ENCODE measurements at places on chromosomes 7 and 10.
A peak's percentile ranks its signal among the peaks of the same experiment; 100 is the strongest.

DNA sequence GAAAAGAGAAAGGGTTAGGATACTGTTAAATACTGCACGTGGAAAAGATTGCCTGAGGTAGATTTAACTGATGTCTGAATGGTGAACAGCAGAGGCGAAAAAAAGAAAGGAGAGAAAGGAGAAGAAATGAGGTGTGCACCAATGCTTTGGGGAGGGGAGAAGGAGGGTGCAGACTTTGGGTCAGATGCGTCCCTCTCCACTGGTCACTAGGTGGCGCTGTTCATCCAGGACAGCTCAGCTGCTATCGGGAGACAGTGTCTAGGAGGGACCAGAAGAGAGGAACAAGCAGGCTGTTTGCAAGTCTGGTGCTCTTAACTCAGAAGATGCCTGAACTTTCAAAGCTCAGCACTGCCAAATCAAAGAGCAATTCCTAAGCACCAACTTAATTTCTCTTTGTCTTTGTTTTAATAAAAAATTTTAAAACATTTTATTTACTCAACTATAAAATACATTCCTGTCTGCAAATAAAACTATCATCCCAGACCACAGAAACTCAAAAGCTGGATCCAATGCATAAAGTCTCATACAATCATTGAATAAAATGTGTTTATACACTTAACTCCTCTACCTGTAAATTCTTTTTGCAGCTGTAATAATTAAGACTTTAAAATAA lies 83.9 kb upstream of the PDLIM1 start:
- peak; percentile 67 for DNase-seq

GRCh38 chr7:139585042-139585441 lies 61.6 kb downstream of the CLEC2L start:
- DNase-seq, result no peak

DNA sequence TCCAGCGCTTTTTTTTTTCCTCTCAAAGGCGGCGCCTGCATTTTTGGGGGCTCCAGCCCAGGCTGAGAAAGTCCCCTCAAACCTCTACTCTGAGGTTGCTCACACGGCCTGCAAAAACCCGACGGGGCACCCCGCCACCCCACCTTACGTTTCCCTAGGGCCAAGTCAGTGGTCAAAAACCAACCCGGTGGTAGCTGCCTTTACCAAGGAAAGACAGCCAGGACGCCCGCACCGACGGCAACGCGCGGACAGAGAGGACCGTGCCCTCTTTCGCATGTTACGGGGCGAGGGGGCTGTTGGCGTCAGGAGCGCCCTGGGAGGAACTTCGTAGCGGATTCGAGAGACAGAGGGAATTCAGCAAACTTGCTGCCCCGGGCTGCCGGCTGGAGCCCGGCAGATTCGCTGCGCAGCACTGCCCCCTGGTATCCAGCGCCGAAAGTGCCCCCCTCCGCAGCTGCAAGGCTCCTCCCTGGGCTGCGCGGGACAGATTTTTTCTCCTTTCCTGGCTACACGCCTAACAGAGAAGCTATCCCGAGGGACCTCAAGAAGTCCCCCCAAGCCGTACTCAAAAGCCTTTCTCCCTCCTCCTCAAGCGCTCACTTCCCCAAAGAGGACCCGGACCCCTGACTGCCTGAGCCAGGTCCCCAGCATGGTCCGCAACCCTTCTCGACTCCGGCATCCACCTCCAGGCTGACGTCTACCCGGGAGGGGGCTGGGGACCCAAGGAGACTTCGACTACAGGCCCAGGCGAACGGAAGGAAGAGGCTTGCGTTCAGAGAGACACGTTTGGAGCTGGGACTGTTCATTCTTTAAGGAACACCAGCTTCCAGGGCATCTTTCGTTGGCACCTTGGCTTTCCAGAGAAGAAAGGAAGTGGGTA lies 27.7 kb upstream of the VAX1 start:
- DNase-seq, result peak; percentile 46

DNA sequence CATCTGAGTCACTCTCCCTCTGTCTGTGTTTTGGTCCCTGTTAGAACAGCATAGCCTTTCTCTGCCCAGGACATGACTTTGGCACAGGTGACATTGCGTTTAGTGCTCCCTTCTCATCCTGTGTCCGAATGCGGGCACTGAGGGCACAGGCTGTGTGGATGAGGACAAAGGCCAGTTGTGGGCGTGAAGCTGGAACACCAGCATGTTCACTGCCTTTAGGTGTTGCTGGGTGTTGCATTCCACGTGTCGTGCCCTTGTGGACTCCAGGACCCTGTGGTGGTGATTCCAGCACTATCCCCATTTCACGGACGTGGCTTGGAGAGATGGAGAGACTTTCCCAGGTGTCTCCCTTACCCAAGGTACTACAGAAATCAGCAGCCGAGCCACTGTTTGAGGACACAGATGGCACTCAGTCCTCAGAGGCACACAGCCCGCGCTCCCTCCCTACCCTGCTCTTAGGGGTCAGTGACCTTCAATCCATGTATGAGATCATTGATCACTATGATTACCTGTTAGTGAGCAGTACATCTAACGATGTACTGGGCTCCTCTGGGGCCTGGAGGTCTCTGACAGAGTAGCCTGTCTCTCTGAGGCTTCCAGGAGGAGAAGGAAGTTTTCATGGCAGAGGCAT lies 917 bp upstream of the CNPY1 start:
- DNase-seq, result no peak

DNA sequence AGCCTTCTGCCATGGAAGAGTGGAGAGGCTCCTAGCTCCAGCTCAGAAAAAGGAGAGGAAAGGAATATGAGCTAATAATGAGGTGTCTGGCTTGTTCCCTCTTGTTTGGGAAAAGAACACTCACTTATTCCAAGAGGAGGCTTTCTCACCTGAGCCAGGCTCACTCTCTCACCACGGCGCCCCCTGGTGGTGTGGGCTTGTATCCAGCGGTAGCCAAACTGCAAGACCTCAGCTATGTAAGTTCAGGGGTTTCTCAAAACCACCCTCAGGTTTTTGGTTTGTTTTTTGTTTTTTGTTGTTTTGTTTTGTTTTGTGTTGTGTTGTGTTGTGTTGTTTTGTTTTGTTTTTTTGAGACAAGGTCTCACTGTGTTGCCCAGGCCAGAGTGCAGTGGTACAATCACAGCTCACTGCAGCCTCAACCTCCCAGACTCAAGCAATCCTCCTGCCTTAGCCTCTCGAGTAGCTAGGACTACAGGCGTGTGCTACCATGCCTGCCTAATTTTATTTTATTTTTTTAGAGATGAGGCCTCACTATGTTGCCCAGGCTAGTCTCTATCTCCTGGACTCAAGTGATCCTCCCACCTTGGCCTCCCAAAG lies 124.0 kb downstream of the TMEM130 start:
- DNase-seq, result peak; percentile 49

GRCh38 chr10:79454259-79454658 lies 8.8 kb upstream of the ZCCHC24 start:
- no peak for DNase-seq

DNA sequence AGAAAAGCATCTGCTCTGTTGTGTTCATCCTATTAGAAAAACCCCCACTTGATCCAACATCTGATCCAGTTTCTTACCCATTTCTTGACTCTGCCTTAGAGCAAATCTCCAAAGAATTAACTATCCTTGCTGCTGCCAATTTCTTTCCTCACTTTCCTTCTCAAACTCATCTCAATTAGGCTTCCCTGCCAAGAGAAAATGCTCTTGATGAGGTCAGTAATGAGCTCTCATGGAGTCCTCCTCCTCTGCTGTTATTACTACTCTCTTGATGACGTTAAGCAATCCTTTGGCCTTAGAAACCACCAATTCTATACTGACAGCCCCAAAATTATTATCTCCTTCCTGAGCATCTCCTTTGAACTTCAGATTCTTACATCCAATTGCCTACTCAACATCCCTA lies 162.0 kb upstream of the FAM13C start:
- no peak for DNase-seq

- DNase-seq, result no peak
These were observed 67.3 kb upstream of the UCN3 start for GRCh38 chr10:5297466-5297865.

- no peak for DNase-seq
These were observed 293.4 kb upstream of the VWC2 start for GRCh38 chr7:49479936-49480544.

DNA sequence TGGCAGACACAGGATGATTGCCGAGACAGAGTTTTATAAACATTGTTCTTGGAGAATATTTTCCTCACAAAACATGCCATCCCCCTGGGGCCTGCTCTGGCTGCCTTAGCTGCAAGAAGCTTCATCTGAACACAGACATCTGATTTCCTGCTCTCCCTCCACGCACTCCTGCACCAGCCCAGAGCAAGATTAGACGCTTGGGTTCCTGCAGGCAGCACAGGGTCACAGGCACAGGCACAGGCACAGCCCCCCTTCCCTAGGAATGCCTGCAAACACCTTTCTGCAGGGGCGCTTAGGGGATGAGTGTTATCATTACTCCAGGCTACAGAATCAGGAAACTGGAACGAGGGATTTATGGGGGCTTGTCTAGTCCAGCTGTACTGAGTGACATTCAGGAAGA lies 450.3 kb downstream of the GRID1 start:
- peak; percentile 62 for DNase-seq

DNA sequence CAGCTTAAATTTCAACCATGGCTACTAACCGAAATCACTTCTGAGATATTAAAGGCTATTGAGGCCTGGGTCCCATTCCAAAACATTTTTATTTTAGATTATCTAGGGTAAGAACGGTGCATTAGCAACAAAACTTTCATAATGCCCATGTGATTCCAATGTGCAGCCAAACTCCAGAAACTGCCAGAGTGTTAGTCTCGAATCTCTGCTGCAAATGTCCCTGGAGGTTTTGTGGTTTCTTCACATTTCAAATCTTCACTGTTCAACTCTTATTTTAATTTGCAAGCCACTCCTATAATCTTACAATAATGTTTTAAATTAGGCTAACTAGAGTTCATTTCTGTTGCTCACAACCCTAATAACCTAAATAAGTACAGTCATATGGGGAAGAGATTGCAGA lies 357.0 kb downstream of the PHF14 start:
- DNase-seq, result no peak

GRCh38 chr7:135683609-135684008 lies 21.3 kb downstream of the STMP1 start:
- DNase-seq, result no peak

DNA sequence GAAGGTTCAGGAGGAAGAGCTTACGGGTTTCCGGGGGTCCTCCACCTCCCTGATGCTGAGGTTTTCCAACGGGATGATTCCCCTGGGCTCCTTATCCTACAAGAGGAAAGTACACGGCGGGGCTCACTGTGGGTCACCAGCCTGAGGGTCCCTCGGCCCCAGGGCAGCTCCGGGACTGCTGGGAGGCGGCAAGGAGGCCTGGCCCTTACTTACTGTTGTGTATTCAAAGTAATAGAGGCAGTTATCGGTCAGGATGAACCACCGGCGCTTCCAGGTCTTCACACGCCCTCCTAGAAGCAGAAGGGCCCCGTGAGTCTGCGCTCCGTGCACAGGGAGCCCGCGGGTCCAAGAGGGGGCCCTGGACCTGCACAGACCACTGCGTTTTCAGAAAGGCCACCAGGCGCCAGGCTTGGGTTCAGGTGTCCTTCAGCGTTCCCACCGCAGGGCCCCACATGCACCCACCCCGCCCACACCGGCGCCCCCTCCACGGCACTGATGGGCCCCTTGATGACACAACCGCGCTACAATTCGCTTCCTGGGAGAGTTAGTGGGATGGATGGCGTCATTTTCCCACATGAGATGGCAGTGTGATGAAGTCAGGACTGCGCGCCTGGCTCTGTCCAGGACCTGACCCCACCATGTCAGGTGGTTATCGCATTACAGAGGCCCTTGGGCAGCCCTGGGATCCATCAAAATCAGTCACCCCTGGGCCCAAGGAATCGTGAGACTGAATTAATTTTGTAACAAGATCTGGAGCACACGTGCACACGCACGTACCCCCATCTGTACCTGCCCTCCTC lies 106.7 kb downstream of the CYTH3 start:
- no peak for DNase-seq

DNA sequence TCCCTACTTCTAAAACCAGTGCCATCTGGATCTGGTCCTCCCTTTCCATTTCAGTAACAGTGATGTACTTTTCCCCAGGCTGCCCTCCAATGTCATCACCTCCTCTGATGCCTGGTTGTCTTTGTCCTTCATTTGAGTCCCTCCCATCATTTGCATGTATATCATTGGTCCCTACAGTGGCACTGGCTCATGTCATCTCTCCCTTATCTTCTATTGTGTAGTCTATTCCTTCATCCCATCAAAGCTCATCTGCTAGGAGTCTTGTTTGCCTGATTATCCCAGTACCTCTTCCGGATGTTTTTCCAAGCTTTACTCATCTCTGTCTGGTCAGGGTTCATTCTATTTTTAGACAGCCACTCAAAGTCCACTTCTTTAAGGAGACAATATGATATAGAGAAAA lies 292.9 kb upstream of the BMPER start:
- no peak for DNase-seq

GRCh38 chr10:80771285-80771684 lies 233.6 kb downstream of the SH2D4B start:
- DNase-seq, result no peak

- peak; percentile 94 for DNase-seq
These were observed at the start of gene ZMIZ1 for GRCh38 chr10:79068562-79069324. Gene ZMIZ1 (plus strand): TSS chr10:79068966. CDS start chr10:79201633, 132,667 bp downstream.
